Effector CD4-positive, alpha-beta T cell (primary cell): ENCODE measurements at places on chromosomes 5 and 9.

- DNase-seq, result no peak
Observed at GRCh38 chr9:91180930-91181268, 180.8 kb downstream of the AUH start.

DNA sequence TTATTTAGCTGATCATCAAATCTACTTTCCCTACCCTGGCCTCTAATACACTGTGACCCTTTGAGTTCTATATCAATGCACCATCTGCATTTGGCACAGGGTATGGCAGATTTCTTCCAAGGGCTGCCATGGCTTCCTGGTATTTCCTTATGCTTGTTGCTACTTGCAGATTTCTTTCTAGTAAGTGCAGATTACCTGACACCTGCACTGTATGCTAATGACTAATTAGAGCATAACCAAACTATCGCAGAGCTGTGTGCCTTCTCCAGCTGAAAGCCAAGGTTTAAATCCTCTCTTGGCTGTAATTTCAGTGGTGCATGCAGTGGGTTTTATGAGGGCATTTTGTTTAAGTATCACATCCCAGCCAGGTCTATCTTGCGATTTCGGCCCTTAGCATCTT lies 293.7 kb downstream of the KIF4B start:
- no peak for DNase-seq

DNA sequence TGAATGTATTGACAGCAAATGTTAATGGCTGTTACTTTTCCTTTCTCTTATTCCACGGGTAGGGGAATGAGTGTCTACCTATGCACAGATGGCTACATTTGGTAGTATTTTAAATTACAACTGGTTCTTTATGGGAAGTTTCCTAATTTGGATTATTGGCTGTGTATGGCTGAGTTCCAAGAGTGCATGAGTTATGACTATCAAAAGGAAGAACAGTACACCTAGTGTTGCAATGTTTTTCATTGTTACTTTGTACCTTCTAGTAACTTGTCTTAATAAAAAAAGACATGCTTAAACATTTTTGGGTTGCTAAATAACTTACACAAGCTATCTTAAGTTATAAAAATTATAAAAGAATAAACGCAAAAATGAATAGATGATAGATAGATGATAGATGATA lies 35.8 kb upstream of the MAMDC2 start:
- DNase-seq, result no peak

DNA sequence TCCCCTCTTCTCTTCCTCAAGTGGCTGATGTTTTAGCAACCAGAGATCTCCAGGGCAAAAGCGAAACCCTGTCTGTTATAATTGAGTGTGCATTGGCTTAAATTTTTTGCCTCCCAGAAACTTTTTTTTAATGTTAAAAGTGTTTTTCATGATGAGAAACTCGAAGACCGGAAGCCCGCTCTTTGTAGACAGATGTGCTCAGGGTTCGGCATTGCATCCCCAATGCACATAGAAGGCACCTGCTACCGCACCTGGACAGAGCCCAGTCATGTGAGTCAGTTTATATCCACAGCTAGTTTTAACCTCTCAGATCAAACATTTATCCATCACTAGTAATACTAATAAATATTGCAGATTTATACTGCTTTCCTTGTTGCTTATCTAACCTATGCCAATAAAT lies 19.5 kb upstream of the NADK2 start:
- DNase-seq, result no peak

DNA sequence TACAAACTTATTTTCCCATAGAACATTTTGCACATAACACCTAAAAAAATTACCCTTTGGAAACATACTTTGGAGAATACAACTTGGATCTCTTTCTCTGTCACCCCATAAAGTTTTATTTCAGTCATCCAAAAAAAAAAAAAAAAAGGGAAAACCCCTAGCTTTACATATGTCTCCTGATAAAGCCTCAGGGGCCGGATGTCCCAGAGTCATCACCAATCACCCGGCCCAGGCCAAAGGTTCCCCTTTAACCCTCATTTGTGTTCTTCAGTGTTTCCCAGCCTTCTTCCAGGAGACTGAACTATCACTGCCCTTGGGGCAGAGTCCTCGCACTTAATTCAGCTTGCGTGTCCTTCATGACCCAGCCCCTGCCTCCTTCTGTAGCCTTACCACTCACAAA lies 28.8 kb downstream of the ANXA6 start:
- DNase-seq, result no peak

GRCh38 chr9:135474915-135475314 lies 4.7 kb upstream of the PPP1R26 start:
- DNase-seq, result no peak

DNA sequence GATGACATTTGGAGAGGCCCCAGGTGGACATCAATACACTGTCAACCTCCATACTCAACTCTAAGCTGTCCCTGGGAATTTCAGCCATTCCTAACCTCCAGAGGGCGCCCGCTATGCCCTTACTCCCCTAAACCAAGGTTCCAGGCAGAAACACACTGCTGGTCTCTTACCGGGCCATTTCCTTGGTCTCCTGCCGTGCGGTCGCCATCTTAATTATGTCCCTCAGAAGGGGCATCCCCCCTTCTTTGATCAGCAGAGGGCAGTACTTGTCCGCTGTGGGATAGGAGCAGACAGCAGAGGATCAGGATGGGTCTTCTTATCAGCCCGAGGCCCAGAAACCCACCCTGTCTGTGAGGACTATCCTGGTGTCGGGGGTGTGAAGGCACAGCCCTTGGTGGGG lies 9.3 kb upstream of the ZDHHC12 start:
- no peak for DNase-seq

- DNase-seq, result no peak
Observed at GRCh38 chr5:138815529-138815928, 59.6 kb downstream of the LRRTM2 start.

DNA sequence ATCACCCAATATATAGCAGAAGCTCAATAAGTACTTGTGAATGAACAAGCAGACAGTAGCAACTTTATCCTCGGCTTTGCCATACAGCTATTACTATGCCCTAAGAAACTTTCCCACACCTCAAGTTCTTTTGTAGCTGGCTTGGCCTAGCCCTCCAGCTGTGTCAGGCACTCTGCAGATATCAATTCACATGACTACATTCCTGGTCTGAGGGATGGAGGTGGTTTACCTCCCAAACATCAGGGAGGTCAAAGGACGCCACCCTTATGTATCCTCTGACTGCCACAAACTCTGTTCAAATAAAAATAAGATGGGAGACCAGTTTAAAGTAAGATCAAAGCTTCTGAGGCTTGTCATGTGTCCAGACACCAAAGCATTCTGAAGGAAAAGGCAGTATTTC lies 416.3 kb downstream of the PIK3R1 start:
- DNase-seq, result no peak

- DNase-seq, result no peak
Observed at GRCh38 chr5:34978681-34979080, 49.3 kb downstream of the DNAJC21 start.

DNA sequence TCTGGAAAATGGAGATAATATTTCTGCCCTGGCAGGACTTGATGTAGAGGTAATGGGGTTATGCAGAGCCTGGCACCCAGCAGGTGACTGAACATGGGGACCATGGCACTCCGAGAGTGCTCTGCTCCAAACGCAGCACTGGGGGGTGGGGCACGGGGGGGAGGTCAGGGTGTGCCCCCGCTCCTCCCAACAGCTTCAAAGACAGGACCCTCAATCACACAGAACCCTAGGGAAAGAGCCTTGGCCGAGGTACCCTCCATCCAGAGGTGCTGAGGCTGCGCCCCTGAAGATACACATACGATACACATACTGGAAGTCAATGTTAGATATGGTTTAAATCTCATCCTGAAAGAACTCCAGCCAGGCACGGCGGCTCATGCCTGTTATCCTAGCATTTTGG lies 26.6 kb upstream of the CEP72 start:
- DNase-seq, result no peak

DNA sequence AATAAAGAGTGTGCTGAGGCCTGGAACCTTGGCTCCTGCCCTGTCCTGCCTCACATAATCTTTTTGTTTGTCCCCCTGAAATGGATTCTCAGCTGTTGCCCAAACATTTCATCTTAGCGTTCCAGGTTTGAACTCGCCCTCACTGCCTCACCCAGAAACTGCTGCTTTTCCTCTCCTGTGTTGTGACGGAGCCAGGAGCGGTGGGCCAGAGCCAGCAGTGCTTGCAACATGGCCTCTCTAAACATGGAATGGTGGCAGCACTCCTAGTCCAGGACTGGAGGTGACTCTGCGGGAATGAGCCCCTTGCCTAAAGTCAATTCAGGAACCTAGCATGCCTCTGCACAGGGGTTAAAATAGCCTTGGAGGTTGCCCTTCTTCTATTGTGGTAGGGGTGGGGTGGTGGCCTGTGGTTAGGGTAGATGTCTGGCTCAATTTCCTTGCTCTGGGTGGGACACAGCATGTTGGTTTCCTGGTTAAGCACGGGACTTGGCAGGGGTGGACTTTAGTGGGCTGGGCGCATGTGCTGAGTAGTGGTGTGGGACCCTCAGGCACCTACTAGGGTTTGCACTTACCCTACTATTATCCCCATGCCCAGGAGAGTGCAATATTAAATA lies 101.6 kb downstream of the SLC25A46 start:
- DNase-seq, result no peak

DNA sequence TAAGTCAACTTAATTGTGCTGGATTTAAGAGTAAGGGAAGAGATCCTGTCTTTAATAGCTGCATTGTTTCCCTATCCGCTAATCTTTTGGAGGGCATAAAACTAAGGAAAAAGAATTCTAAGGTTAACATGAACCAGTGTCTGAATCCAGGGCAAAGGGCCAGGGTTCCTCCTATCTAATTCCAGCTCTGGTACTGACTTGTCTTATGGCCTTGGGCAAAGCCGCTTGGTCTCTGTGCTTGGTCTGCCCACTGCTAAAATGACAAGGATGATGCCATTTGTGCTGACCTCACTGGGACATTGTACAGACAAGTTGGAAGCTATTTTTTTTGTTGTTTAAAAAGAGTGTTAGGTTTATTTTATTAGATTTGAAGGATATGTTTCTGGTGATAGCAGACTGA lies 334.7 kb upstream of the PIK3R1 start:
- no peak for DNase-seq

GRCh38 chr9:124399323-124399967 lies 15.8 kb downstream of the PSMB7 start:
- no peak for DNase-seq

DNA sequence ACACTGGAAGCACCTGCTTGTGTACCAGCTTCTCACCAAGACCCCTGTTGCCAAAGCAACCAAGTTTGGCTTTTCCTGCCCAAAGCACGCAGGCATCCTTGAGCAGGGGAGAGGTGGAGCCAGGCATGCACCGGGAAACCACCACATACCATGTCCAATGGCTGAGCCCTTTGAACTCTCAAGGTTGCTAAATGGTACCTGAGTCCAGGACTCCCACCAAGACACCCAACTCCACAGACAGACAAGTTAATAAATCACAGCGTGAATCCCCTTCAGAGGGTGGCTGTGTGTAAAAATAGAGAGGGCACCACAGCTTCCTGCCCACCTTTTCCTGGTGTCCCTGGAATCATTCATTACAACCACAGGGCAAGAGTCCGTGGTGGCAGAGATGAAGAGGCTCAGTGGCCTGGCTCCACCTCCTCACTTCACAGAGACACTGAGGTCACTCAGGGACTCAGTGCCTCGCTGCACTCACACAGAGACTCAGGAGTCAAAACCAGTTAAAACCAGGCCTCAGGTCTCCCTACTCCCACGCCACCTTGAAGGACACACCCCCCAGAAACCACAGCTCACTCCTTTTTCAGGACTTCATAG lies 143.7 kb downstream of the C5orf15 start:
- no peak for DNase-seq

DNA sequence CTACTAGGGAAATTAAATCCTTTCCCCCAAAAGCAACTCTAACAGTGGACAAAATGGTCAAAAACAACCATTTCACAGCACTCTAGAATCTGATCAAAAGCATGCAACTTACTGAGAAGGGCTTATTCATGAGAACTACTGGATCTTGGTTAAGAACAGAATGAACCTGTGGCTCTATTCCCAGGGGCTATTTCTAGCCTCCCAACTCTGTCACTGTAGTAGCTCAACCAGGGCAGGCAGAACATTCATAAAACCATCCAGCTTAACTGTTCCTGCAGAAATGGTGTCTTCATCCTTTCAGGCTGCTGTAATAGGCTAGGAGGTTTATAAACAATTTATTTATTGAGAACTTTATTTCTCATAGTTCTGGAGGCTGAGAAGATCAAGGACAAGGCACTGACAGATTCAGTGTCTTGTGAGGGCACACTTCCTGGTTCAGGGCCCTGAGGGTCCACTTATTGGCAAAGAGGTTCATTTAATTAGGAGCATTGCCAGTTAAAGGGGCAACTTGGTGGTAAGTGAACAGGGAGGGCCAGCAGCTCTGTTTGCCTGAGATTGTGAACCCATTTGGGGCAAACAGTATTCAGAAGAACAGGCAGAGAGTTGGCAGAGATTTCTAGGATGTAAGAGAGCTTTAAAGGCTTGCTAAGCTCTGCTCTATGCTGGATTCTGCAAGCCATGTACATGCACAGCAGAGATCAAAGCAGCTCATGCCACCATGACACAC lies 238.5 kb upstream of the FBXL7 start:
- DNase-seq, result no peak

DNA sequence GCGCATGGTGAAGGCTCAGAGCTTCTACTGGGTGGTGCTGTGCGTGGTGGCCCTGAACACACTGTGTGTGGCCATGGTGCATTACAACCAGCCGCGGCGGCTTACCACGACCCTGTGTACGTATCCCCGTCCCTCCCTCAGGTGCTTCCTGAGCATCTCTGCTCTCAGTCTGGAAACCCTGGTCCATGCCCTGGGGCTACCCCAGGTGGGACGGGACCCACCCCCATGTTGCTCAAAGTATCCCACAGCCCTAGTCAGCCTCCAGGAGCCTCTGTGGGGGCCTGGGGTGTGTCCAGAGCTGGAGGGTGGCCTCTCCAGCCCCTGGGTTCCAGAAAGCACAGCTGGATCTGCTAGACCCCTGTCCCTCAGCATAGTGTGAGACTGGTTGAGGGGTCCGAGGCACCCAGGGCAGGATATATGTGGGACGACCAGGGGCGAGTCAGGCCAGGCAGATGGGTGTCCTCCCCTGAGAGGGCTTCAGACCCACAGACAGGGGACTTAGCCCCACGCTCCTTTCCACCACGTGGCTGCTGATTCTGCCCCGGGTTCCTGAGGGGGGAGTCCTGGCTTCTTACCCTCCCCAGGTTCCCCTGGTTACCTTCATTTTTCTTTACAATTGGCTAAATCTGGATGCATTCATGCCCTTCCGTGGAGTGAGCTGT lies 94.0 kb downstream of the CACNA1B start:
- no peak for DNase-seq

DNA sequence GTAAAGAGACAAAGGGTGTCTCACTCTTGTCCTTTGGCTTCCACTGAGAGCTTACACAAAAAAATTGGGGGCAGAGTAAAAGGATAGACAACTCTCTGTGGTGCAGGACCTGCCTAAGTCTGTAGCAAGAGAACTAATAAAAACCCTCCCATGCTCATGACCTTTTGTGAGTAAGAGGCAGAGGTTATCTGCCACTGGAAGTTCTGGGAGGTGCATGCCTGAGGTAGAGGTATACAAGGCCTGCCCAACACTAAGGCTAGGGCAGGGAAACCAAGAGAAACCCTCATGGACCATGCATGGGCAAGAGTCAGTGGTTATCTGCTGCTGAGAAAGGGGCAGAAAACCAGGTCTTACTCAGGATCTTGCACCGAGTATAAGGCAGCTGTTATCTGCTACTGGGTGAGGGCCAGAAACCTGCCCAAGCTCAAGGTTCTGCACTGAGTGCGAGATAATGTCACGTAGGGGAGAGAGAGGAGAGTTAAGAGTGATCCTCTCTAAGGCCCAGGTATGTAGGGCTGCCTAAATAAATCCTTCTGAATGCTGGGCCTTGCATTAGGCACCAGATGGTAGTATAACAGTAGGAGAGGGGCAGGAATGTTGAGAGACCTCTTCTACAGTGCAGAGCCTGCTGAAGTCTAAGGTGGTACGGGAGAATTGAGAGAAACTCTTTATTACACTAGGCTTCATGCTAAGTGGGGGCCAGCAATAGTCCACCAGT lies 143.4 kb downstream of the MACROH2A1 start:
- no peak for DNase-seq
